Nucleus accumbens (tissue), 56 donors: ENCODE measurements at places on chromosomes 2 and 18.

- DNase-seq, result no peak
Measured at GRCh38 chr18:457140-457519, 43.4 kb downstream of the COLEC12 start.

- no peak for DNase-seq
Measured at GRCh38 chr2:113192459-113193100, 18.8 kb downstream of the PSD4 start.

- DNase-seq, result no peak
Measured at GRCh38 chr2:232687382-232688160, 9.6 kb upstream of the GIGYF2 start.

- no peak for DNase-seq
Measured at GRCh38 chr2:15920696-15921095, 19.7 kb upstream of the MYCN start.

DNA sequence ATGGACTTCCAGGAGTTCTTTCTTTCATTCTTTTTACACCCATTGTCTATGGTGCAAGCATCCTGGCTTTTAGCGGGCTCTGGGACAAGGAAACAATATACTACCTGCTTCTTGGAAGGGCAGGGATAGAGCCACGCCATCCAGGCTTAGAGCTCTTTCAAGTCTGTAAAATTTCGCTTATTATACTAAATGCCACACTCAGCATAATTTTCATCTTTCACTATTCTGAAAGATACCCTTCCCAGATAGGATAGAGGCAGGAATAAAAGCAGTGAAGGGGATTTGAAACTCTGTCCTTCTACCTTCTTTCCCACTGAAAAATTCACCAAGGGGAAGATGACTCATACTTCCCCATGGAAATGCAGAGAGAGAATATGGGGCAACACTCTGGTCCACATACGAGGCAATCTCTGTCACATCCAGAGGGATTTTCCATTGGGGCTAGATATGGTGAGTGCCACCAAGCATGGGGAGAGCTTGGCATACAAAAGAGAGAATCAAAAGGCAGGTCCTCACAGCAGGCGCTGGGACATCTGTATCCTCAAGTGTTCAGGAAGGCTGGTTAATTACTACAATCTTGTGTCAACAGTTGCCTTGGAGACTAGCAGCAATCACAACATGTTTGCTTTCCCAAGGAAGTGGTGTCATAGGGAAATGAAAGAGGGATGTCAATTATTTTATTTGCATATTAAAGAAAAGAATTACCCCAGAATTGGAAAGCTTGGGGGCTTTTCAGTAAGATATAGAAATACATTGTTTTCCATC lies 127.6 kb downstream of the TDRD15 start:
- DNase-seq, result no peak

- DNase-seq, result no peak
Measured at GRCh38 chr2:102139851-102140250, 2.7 kb upstream of the IL1R1 start.

DNA sequence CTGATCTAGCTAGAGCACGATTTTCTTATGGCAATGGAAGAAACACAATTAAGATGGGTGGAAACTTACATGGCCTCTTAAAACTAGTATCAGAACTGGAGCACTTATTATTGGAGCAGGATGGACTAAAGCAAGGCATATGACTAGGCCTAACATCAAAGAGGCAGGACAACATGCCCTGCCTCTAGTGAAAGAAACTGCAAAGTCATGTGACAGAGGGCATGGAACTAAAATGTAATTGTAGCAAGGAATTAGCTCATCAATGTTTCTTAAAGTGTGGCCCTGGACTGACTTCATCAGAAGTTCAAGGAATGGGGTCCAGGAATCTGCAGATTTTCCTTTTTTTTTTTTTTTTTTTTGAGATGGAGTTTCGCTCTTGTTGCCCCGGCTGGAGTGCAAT lies 5.3 kb upstream of the EIF2AK3 start:
- no peak for DNase-seq
